ENCODE measurements at places on chromosomes 5 and 9.

DNA sequence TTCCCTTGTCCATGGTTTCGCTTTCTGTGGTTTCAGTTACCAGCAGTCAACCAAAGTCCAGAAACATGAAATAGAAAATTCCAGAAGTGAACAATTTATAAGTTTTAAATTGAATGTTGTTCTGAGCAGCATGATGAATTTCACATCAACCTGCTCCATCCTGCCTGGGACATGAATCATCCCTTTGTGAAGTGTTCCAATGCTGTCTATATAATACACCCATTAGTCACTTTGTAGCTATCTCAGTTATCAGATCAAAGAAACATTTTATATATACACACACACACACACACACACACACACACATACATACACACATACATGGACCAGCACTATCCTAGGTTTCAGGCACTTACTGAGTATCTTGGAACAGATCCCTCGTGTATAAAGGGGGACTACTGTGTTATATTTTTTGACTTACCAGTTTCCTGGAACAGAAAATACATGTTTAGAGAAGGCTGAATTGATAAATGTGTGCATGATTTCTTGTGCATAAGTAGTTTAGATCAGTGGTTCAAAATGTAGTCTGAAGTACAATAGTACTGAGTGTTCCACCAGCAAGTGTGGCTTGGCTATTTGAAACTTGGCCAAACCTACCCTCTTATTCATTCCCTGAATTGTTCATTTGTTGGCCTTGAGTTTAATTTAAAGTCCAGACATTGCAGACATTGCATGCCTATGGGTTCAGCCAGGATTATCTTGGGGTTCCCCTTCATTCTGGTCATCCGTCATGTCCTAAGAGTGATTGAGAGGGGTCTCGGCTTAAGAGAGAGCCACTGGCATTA lies 510.0 kb downstream of the GADD45G start:
- DNase-seq, result no peak

DNA sequence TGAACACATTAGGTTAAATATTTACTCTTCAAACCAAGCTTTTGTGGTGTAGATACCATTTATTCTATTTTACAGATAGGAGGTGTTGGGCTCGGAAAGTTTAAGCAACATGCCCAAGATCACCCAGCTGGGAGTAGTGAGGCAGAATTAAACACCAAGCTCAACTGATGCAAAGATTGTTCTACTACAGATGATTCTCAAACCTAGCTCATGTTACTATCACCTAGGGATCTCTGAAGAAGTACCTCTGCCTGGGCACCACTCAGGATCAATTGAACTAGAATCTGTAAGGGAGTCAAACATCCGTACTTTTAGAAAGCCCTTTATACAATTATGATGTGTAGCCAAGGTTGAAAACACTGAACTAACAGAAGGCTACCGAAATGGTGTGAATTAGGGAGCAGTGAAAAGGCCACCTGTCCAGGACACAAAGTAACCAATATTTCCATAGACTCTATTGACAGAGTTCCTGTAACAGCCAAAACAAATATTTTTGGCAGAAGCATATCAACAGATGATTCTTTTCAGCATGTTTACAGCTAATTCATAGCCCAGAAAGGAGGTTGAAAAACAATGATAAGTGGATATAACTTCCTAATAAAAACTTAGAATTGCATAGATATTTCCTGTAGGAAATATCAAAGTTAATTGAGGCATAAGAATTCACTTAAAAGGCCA lies 158.5 kb upstream of the PTGER4 start:
- no peak for DNase-seq

GRCh38 chr5:174229514-174230370 lies 184.2 kb downstream of the NSG2 start:
- no peak for DNase-seq

DNA sequence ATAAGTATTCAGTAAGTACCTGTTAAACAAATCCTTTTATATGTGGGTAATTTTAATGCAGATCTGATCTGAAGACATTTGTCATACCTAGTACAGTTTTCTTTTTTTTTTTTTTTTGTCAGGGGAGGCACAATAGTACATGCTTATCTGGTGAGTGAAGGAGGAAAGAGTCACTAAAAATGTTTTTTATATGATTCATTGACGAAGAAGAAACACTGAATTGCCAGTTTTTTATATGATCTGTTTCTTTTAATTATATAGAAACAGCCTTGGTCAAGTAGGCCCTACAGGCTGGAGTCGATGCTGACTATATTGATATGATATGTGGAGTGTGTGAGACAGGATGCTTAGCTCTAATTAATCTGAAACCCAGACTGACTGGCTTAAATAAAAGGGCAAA lies 315.2 kb downstream of the PSAT1 start:
- no peak for DNase-seq

DNA sequence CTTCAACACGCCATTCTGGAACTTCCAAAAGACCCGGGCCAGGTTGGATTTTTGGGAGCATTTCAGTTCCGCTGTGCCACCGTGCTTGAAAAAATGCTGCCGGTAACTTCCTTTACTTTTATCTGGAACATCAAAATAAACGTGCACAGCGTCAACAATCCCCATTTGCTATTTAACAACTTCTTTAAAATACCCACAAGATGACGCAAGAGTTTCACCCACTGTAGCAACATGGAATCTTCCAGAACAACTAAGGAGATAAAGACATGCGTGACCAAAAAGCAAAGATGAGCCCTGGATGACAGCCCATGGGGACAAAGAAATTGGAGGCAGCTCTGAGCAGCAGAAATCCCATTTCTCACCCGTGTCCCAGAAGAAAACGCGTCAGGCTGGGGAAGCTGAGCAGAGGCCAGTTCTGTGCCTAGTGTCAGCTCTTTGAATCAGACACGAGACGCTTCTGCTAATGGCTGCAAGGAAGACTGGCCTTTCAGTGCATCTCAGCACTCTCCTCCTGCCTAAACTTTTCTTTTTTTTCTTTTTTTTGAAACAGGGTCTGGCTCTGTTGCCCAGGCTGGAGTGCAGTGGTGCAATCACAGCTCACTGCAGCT lies 61.3 kb downstream of the SECISBP2 start:
- no peak for DNase-seq

- no peak for DNase-seq
Measured at GRCh38 chr9:132894862-132895835, 16.5 kb downstream of the SPACA9 start.

DNA sequence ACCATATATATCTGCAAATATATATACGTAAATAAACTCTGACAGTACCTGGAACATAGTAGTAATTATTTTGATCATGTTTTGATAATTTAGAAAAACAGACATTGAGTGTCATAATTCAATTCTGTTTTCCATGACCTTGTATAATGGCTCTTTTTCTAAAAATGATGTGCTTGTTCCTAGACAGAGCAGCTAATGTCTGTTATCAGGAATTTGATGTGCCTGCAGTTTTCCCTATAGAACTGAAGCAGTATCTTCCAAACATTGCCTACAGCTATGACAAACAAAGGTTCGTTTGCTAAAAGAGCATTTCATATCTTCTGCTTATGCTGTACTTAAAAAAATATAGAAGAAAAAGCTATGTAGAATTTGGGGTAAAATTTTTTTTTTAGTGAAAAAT lies 5.3 kb downstream of the SETD9 start:
- no peak for DNase-seq

DNA sequence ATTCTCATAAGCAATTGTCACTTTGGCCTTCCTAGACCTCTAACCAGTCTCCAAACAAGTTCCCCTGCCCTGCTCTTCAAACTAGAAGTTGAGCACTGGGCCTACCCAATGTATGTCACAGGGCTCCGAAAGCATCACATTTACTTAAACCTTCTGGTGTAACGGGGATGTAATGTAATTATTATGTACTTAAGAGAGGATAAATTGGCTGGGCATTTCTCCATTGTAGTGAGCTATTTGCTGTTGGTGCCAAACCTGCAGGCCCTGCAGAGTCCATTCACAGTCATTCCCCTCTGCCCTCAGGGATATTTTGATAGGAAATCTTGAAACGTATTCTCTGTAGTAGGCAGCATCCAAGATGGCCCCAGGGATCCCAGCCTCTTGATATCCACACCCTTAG lies 64.2 kb upstream of the GNE start:
- no peak for DNase-seq

- DNase-seq, result no peak
Measured at GRCh38 chr5:4833104-4833738, 306.9 kb upstream of the ADAMTS16 start.

GRCh38 chr9:78866207-78867132 lies 569.5 kb downstream of the PSAT1 start:
- DNase-seq, result no peak

DNA sequence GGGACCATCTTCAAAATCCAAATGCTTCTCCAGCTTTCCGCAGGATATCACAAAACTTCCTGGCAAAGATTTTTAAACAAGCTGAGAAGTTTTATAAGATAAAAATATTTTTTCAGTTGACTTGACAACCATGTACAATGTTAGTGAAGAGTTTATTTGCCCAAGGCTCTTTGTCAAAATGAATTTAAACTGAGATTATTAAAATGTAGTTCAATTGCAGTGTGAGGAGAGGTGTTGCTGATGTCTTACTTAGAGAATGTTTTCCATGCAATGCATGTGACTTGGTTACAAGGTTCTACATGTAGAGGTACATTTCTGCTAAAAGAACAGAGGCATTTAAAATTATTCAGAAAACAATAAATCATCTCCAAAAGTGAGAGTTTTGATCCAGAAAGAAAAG lies 131.4 kb upstream of the MINAR2 start:
- DNase-seq, result no peak

GRCh38 chr9:97994703-97995102 lies 11.6 kb downstream of the ANP32B start:
- no peak for DNase-seq

- no peak for DNase-seq
Measured at GRCh38 chr5:160237571-160238093, 8.3 kb downstream of the FABP6 start.

GRCh38 chr5:94575196-94575595 lies 43.2 kb downstream of the KIAA0825 start:
- no peak for DNase-seq

DNA sequence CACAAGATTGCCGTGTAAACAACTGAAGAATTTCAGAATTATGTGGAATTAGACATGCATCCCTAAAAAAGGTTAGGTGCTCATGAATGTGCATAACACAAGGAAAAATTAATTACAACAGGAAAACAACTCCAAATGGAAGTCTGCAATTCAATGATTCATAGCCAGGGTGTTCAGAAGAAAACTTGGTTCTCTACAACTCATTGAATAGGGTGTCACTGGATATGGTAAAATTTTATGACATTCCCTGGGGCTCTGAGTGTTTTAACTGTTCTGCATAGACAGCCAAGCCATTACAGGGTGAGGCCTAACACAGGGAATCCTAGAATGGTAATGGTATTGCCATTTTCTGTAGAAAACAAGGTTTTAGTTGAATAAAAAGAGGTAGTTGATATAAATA lies 24.4 kb upstream of the ZSWIM6 start:
- DNase-seq, result no peak

DNA sequence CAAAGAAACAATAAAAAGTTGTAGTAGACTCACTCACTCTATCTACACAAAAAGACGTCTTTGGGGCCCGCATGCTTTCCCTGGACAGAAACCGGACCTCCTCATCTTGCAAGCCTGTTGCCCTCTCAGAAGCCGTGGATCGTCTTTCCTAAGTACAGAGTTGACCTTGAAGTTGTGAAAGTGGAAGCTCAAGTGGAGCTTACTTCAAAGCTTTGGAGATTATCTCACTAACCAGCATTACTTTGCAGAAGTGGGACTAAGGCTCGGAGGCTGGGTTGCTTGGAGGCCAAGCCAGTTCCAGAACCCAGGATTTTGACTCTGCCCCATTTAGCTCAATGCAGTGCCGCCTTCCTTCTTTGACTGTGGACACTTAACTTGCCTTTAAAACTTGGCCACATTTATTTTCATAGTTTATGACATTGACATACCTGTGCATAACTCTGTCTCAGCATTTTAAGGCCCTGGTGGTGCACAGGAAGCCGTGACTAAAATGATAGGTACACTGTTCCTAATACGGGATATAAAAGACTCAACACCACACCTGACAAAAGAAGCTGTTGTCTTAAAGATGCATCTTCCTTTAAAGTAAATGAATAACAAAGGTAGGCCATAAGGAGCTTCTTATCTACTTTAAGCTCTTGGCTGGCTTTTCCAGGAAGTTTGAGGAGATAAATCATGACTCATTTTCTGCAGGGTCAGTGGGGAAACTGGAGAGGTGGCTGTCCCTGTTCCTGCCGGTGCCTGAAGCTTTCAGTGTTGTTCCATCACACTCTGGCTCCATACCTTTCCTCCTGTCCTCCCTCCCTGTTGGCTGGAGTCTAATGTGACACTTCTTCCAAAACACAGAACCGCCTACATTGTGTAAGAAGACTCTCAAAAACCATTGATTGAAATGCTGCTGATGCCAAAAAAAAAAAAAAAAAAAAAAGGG lies 10.7 kb downstream of the SLC25A25 start:
- peak; percentile 64 for DNase-seq

DNA sequence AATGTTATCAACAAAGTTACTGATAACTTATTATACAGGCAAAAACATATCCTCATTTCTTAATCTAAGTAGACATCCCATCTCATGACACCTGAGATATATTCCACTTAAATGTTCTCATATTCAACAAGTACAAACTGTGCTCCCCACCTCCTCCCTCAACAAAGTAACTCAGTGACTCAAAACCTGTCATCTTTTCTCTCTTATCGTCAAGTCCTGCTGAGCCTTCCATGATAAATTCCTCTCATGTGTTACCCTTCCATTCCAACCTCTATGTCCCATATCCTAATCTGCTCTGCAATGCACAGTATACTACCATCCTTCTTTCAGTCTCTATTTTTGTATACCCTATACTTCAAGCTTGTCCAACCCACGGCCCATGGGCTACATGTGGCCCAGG lies 13.6 kb downstream of the RNF145 start:
- DNase-seq, result no peak

DNA sequence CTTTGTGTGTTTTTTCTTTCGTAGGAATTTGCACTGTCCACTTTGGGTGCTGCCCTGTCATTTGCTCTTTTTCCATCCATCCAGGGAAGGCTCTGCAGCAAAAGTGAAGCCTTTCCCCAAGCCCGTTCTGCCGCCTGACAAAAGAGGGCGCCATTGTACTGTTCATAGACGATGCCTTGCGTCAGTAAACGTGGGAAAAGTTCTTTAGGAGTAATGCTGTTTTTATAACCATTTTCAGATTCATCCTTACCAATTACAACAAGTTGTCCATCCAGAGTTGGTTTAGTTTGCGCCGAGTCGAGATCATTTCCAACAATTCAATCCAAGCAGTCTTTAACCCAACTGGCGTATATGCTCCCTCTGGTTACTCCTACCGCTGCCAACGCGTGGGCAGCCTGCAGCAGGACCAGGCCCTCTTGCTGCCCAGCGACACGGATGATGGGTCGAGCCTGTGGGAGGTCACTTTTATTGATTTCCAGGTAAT lies 34.3 kb upstream of the RPS23 start:
- peak; percentile 36 for DNase-seq

- no peak for DNase-seq
Measured at GRCh38 chr5:78720227-78720985, 71.8 kb upstream of the LHFPL2 start.

All from upper lobe of left lung (tissue), 6 donors.